ENCODE measurements at places on chromosomes 3 and 15.
A peak's percentile ranks its signal among the peaks of the same experiment; 100 is the strongest.

DNA sequence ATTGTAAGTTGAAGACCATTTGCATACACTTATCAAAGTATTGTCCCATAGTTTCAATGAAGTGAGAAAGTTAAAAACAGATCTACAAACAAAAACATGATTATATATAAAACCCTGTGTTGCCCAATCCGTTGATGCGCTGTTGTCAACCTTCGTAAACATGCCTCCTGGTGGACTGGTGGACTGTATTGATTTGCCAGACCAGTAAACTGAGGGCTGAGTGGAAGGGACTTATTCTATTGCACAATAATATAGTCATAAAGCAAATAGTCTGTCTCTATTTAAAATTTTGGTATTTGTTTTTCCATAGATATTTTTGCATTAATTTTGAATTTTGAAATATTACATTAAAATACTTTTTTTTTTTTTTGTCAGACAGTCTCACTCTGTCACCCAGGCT is 102.5 kb downstream of the GAP43 start:
- DNase-seq, result no peak

GRCh38 chr3:117868766-117869165 is 1159.2 kb downstream of the TUSC7 start:
- no peak for DNase-seq

DNA sequence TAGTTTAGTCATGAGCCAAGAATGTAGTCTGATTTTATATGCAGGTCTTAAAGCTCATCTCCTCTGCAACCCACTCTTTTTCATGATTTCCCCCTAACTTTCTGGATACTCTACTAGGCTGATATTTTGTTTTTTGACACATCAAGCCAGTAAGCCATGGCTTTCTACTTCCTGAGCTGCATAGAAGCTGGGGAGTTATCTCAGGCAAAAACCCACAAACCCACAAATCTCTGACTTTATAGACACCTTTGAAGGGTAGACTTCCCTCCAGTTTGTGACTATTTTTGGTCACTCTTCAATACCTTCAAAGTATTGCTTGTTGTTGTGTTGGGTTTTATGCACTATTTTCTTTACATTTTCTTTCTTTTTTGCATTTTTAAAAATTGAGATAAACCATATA is 28.6 kb downstream of the TMEM202 start:
- no peak for DNase-seq

- no peak for DNase-seq
Measured at GRCh38 chr3:147449669-147450068, 40.5 kb downstream of the ZIC1 start.

DNA sequence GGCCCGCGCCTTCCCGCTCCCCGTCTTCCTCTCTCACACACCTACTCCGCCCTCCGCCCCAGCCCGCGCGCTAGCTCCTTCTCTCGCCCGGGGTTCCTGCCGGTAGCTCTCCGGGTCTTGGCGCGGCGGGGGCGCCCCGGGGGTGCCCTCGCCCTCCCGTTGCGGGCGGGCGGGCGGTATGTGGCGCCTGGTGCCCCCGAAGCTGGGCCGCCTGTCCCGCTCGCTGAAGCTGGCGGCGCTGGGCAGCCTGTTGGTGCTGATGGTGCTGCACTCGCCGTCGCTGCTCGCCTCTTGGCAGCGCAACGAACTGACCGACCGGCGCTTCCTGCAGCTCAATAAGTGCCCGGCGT is 507 bp downstream of the DIPK2A start:
- no peak for DNase-seq

- DNase-seq, result peak; percentile 18
Measured at GRCh38 chr3:48407542-48408099, 22.3 kb downstream of the PLXNB1 start.

DNA sequence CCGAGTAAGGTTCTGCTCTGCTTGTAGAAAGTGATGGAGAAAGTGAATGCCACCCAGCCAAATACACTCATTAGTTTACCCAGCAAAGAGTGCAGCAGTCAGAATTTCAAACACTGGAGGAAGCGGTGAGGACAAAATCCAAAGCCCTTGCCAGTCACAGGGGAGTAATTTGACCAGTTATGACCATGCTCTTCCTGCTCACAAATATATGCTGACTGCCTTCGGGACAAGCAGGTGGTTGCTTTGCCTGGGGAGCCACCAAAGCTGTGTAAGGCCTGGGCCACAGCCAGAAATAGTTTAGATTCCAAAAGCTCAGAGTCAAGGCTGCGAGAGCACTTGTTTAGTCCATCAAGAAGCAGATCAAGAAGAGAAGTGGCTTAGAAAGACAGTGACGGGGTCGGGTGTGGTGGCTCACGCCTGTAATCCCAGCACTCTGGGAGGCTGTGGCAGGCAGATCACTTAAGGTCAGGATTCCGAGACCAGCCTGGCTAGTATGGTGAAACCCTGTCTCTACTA is 51.0 kb upstream of the ATP13A3 start:
- no peak for DNase-seq

GRCh38 chr15:40986820-40987219 is 33.5 kb downstream of the CHAC1 start:
- DNase-seq, result no peak

- no peak for DNase-seq
Measured at GRCh38 chr3:151460228-151460627, 633 bp downstream of the IGSF10 start.

DNA sequence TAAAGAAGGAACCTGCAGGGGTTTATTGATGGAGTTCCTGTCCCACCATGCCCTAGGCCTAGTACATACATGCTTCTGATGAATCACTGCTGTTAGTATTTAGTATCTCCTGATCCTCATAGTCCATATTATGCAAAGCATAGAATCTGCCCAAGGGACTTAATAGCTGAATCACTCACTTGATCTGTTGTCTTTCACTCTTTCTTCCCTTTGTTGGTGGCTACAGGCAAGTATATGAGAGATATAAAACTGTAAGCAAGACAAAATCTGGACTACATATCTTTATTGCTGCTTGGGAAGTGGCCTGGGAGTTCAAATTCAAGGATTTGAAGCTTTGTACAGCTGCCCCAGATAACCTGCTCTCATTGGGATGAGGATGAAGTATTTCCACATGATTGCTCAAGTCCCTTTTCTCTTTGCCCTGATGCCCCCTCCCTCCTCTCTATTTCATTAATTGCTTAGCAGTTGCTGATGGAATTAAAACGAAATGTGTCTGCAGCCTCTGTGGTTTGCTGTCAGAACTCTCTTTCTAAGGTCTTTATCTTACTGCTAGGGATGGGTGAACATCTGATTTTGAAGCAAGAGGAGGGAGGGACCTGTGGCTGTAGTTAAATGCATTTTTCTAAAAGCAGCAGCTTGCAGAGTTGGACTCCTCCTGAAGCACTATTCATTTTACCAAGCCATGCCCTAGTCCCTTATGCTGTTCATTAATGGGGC is 114.1 kb downstream of the ZNF609 start:
- DNase-seq, result no peak

- no peak for DNase-seq
Measured at GRCh38 chr3:151819910-151820309, 6.0 kb downstream of the AADAC start.

- no peak for DNase-seq
Measured at GRCh38 chr3:171001957-171002694, 24.4 kb downstream of the SLC2A2 start.

DNA sequence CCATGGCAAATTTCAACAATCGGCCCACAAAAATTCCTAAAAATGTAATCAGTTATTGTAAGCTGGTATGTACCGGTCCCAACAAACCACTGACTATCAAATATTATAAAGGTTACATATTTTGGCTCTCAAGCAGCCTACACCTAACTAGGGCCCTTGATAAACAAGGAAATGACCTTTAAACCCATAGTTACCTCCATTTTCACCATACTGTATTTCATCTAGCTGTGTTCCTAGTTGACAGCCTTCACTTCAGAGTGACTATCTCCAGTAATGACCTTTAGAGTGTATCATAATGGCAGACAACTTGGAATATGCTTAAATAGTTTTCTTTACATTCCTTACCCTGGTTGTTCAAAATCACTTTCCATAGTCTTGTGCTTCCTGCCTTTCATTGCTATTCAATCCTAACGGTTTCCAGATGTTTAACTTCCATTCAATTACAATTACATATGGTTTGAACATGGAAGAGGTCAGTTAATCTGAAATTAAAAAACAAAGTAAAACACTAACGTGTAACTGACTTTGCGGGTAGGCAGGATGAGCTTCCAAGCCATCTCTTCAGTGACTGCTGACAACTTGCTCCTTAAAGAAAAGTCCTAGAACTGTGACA is 111.9 kb upstream of the TSC22D2 start:
- no peak for DNase-seq

DNA sequence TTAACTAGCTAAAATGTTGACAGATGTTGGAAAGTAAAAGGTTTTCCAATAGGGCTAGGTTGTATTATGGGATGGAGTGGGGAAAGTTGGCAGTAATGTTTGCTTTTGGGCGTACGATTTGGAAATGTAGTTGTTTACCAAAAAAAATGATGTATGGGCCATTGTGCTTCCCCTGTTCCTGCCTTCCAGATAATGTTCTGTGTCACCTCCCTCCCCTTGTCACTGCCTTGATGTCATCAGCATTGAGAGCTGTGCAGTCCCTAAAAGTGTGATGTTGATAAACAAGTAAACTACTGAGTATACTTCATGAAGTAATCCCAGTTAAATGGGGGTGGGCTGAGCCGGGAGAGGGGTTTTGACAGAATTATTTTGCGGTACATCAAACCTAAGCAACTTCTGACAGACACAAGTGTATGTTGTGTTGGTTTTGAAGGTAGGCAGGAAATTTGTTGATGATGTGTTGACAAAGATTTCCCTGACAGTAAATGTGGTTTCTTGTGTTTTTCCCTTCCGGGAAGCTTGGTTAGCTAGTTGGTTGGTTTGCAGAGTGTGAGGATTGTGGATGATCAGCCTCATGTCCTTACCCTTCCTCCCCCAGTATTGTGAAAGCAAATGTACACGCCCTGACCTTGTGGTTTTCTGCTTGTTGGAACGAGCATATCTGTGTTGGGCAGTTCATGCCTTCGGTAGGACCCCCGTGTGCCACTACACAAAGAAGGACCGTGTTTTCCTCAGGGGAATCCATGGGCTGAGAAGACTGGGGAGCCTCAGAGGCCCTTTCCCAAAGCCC is 87.3 kb downstream of the PGPEP1L start:
- DNase-seq, result no peak

DNA sequence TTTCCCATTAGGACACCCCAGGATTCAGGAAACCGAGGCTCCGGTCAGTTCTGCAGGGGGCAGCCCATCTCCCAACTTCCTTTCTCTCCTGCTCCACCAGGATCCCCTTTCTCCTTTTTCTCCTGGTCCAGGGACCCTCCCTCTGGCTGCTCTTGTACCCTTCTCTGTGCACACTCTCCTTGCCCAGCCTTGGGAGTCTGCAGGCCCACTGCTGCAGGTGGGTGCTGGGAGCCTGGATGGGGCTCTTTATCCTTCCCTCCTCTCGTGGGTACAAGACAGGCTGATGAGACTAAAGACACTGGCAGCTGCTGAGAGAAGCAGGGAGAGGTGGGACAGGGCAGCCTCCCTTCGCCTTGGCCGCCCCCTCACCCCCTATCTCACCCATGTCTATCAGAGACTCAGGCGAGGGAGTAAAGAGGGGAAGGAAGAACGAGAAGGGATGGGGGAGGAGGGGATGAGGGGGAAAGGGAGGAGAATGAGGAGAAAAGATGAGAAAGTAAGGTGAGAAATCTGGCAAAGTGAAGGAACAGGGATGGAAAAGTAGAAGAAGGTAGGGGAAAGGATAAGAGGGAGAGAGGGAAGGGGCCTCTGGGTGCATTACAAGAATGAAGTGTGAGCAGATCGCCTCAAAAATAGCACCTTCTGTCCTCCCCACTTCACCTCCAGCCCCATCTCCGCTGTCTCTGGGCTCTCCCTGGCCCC is 45.2 kb downstream of the ITGA11 start:
- DNase-seq, result no peak

GRCh38 chr15:84904419-84904818 is 20.0 kb downstream of the SLC28A1 start:
- DNase-seq, result no peak

DNA sequence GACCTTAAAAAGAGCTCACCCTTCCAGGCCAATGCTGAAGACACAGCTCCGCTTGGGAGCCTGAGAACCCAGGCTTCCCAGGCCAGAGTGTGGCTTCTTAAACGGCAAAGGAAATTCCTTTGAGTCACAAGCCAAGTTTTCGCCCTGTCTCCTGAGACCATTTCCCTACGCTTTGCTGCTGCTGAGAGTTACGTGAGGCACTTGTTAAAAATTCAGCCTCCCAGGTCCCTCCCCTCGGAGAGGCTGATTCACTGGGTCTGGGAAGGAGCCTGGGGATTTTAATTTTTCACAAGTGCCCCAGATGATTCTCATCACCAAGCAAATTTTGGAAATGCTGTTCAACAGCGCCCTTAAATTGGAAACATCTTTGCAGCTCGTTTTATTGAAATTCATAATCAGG is 25.5 kb downstream of the RLBP1 start:
- DNase-seq, result no peak

DNA sequence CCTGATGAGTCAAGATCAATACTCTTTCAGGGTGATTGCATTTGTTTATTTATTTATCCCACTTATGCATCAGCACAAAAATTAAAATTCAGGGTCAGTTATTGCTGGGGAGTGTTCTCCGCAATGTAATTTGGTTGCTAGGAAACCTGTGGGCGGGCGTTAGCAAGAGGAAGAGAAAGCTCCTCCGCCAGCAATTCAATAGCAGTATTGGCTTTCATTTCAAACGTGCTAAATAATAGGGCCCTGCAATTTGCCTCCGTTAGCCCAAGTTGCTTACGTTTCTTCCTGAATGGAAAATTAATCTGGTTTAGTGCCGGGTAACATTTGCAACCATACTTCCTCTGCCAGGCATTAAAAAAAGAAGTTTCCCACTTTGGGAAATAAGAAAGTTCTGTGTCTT is 35.5 kb upstream of the PLCL2 start:
- peak; percentile 27 for DNase-seq

DNA sequence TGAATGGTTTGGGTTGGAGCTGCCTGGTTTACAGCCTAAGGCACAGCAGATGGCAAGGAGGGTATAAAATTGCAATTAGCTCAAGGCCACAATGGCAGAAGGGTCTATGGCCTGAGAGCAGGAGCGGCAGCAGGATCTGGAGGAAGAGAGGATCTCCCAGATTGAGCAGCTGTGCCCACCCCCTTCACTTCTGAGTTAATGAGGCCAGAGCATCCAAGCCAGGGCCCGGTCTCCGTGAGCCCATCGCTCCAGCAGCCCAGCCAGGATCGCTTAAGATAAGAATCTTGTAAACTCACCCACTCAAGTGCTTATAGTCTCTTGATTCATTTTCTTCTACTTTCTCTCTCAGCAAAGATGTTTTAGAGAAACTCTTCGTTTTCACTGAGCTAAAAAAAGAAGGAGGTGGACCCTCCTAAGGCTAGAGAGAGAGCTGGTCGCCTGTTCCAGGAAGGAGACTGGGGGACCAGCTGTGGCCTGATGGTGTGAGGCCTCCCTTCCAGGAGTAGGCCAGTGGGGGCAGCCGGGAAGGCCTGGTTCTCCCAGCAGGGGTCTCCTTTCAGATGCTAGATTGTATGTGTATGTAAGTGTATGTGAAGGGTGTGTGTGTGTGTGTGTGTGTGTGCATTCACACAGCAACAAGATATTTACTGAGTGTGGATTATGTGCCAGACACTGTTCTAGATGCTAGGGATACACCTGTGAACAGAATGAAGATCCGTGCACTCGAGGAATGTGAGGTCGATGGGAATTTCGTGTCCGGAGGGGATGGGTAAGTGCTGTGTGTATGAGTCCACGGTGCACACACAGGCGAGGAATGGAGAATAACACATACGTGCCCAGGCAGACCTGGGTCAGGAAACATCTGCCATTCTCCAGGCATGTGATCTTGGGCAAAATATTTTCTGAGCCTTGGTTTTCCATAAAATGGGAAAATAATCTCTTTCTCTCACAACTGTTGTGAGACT is 18.6 kb downstream of the MAGEF1 start:
- DNase-seq, result no peak
